GM12878 (cell line): ENCODE measurements at places on chromosomes 3 and 15. TPM values are rescaled to one million over a fixed set of nuclear protein-coding genes. Genes with fewer than 3 reads are reported as not detected.

Gene ZNF609
- polyA plus RNA-seq: 5.4 and 7.0 TPM in 2 replicates

Gene CTXN2
- polyA plus RNA-seq: not detected in 2 replicates

Gene PLAAT1
- polyA plus RNA-seq: not detected in 2 replicates

Gene CFAP20DC
- 2.8 and 2.9 TPM in 2 replicates for polyA plus RNA-seq

Gene FMN1
- polyA plus RNA-seq: not detected in 2 replicates

Gene C3orf20
- polyA plus RNA-seq: 0.39 and 0.56 TPM in 2 replicates

Gene FURIN
- 4.8 and 5.9 TPM in 2 replicates for polyA plus RNA-seq

Gene SNX33
- polyA plus RNA-seq: 0.36 and 0.51 TPM in 2 replicates

Gene IGF1R
- polyA plus RNA-seq: 0.85 and 0.99 TPM in 2 replicates

DNA sequence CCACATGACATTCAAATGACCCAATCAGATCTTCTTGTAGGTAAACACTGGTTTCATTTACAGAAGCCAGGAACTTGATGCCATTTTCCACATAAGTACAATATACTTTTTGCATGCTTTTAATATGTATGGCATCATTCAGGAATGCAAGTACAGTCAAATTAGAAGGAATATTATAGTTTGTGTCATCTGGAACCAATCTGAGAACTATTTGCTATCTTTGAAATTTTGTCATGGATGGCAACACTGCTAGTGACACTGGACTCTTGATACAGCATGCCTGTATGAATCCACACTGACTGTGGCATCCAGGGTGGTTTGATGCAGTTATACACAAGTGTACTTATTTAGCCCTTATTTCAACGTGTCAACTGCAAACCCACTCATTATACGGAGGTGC lies 141.6 kb downstream of the EBLN2 start:
- no peak for DNase-seq

- DNase-seq: no peak
Measured at GRCh38 chr3:182370949-182371348, 422.4 kb upstream of the ATP11B start.

DNA sequence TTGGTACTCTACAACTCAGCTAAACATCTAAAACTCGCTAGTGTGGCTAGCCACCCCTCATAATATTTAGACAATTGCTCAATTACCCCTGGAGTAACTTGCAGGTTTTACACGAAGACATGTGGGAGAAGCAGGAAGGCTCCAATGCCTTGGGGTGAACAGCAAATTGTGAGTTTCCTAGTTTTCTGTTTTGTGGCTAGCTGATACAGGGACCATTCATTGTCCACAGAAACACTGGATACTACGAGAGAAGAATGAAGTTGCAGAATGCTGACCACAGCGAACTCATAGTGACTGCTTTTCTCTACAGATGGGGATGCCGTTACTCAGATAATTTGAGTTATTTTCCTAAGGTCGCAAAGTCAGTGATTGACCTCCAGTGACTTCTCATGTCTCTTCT lies 212.9 kb downstream of the P3H2 start:
- no peak for DNase-seq

GRCh38 chr3:103077910-103078309 lies 643.1 kb downstream of the ZPLD1 start:
- DNase-seq: no peak

DNA sequence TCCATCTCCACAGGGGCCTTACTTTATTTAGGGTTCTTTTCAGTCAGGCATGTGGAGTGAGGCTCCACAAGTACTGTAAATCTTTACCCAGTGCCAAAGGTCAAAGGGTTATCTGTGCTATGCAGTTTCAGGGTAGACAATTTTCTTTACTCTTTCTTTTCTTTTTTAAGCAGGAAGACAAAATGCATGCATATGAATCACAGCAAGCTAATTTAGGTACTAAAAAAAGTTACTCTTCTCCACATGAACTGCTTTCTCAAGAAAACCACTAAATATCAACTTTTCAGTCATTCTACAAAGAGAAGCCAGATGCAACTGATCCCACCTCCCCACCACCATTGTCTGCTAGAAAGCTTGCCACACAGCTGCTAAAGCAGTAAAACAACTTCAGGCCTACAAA lies 73.3 kb upstream of the PYGO1 start:
- DNase-seq: no peak

GRCh38 chr3:170448584-170448983 lies 29.9 kb downstream of the CLDN11 start:
- DNase-seq: no peak

DNA sequence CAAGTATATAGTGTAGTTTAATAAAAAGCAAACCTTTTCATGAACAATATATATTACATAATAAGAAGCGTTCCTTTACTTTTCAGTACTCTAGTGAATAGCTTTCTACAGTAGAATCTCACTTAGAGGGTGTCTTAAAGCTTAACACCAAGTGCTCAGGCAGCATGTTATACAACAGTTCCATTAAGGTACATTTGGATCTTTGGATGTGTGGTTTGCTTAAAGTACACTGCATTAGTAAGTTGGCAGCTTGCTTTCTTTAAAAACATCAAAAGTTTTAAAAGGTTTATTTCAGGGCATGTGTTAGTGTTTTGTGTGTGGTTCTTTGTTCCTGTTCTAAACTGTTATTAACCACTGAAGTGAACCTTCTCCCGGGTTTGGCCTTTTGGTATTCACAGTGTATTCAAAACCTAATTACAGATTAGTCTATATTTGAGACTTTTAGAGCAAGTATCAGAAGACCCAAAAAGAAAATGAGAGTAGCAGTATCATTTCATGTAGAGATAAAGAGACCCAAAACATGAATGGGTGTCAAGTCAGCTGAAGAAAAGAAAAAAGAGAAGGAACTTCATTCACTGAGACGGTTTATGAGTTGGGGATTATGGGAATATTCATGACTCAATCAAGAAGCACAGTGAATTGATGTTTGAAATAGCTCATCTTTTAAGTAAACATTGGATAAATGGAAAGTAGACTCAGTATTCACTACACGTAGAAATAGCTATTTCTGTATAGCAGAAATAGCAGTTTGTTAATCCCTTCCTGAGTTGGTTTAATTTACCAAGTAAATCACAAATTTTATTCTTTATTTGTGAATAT lies 93.9 kb downstream of the OPA1 start:
- no peak for DNase-seq

- DNase-seq: no peak
Measured at GRCh38 chr3:41259449-41260062, 60.3 kb downstream of the CTNNB1 start.

DNA sequence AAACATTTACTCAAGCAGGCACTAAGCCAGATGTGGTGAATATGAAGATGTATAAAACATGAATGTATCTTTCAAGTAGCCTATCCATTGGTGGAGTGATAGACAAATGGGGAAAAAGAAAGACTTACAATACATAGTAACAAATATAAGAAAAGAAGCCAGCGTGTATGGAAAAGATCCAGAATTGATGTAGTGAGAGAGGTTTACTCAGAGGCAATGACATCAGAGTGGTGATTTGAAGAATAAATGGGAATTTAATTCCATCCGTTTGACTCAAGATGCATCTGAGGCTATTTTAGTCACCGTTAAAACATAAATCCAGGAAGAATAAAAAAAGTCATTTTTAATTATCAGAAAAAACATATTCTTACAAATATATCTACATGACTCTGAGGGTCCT lies 162.6 kb downstream of the IL1RAP start:
- no peak for DNase-seq

- DNase-seq: no peak
Measured at GRCh38 chr3:39900462-39901002, 91.1 kb downstream of the MYRIP start.

DNA sequence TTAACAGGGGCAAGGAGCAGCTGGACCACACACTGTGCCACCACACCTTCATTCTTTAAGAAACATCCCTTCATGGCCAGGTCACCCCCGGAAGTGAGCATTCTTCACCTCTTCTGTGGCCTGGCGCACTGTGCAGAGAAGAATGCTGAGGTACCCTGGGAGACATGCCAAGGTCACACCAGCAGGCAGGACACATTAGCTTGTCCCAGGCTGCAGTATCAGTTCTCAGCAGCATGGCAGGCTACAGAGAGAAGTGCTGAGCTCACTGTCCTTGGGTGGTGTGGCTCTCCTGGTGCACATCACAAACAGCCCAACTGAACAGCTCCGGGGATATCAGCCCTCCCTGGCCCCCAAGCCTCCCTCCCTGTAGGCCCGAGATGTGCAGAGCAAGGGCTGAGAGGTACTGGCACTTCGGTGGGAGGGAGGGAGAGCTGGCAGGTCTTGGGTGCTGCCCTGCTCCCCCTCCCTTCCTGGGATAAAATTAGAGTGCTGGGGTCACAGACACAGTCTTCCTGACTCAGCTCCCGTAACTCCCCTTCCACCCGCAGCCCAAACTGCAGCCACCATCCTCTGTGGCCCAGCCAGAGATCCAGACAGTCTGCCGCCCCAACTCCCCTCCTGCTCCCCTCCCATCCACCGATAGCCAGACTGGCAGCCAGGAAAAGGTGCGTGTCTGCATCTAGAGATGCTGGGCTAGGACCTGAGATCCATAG lies 13.4 kb downstream of the SEMA7A start:
- DNase-seq: no peak

DNA sequence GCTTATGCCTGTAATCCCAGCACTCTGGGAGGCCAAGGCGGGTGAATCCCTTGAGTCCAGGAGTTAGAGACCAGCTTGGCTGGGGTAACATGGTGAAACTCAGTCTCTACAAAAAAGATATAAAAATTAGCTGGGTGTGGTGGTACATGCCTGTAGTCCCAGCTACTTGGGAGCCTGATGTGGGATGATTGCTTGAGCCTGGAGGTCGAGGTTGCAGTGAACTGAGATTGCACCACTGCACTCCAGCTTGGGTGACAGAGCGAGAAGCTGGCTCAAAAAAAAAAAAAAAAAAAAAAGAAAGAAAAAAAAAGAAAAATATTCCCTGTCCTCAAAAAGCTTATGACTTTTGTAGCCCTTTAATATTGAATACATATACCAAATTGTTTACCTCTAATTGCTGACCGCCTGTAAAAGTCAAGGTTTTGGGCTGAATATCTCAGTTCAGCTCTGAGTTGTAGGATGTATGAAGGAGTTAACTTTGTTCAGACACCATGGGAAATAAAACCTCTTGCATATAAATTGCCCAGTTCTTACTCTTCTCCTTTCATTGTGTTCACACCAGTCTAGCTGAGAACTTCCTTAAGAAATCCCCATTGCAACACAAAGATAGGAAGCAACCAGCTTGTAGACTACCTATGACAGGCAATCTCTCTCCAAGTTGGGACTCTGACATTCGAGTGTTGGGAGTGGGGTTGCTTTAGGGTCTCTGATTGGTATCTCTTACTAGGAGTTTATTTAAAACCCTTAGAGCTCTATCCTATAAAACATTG lies 97.6 kb upstream of the RASGRP1 start:
- DNase-seq: no peak

GRCh38 chr15:71097890-71098289 lies 17.4 kb upstream of the THSD4 start:
- DNase-seq: no peak

- no peak for DNase-seq
Measured at GRCh38 chr3:169952045-169952444, 14.6 kb upstream of the SEC62 start.

DNA sequence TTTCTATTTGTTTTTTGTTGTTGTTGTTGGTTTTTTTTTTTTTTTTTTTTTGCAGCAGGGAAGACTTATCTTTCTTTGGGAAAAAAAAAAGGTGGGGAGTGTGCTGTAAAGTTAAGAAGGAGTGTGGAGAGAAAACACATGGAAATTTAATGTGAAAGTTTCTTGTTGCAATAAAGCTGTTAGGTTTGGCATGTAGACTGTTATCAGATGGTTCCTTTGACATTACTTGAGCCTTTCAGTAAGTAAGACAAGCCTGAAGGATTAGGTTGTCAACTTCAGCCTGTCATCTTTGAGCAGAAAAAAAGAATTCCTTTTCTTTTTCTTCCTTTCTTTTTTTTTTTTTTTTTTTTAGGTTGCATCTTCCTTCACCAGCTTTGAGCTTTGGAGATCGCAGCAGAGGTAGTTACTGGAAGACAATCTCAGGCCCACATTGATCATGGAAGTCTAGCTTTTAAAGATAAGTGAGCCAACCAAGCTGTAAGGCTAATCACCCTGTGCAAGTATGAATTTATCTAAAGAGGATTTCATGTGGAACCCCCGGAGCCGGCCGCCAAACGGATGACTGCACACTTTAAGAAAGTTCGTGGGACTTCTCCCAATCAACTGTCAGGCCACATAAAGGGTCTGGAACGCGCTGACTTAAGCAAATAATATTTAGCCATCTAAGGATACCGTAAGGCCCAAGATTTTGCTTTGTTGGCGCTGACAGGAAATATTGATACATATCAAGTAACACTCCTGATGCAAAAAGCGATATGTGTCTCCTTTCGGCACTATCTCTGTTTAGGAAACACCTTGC lies 1040.1 kb upstream of the NR2F2 start:
- no peak for DNase-seq

DNA sequence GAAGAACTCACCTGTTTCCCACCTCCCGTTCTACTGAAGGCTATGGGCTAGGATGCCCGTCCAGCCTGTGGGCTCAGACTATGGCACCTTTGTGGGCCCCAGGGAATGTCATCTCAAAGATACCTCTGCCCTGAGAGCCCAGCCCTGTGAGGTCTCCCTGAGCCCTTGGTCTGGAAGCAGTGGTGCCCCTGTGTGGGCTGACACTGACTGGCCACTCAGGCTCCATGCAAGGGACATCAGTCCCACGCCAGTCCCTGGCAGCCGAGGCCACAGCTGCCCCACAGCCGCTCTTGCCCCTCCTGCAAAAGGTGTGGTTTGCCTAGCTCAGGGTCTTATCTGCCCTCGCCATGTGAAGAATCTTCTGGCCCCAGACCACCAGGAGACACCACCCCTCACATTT lies 106.9 kb downstream of the KLF13 start:
- no peak for DNase-seq

DNA sequence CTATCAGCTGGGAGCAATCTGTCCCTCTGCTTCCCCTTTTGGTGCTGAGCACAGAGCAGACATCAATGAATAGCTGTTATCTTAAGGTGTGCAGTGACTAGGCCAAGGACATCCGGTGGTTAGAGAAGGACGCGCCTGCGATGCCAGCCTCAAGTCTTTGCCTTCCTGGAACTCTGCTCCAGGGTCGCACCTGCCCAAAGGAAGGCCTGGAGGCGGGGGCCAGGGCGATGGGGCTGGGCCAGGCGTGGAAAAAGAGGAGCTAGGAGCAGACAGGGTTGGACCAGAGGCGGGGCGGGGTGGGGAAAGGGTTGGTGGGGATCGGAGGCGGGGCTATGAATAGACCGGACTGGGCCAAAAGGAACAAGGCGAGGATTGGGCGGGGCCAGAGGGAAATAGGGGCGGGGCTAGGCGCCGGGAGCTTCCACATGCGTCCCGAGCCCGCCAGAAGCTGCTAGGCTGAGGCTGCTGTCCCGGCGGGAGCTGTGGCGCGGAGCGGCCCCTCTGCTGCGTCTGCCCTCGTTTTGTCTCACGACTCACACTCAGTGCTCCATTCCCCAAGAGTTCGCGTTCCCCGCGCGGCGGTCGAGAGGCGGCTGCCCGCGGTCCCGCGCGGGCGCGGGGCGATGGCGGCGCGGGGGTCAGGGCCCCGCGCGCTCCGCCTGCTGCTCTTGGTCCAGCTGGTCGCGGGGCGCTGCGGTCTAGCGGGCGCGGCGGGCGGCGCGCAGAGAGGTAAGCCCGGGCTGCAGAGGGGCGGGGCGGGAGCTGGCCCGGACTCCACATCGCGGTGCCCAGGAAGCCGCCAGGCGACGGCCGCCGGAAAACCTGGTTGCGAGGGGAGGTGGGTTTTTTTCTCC lies at the start of gene CHRNA5:
Gene CHRNA5, plus strand, starts transcription at position 424 of the 854 bp plus-strand sequence. Its CDS starts 200 bp downstream, at position 624.
- DNase-seq: peak; percentile 63
